CD4-positive, alpha-beta T cell (primary cell): ENCODE measurements at places on chromosomes 1 and 21.

- no peak for DNase-seq
Observed at GRCh38 chr1:219323426-219323825, 149.7 kb downstream of the LYPLAL1 start.

DNA sequence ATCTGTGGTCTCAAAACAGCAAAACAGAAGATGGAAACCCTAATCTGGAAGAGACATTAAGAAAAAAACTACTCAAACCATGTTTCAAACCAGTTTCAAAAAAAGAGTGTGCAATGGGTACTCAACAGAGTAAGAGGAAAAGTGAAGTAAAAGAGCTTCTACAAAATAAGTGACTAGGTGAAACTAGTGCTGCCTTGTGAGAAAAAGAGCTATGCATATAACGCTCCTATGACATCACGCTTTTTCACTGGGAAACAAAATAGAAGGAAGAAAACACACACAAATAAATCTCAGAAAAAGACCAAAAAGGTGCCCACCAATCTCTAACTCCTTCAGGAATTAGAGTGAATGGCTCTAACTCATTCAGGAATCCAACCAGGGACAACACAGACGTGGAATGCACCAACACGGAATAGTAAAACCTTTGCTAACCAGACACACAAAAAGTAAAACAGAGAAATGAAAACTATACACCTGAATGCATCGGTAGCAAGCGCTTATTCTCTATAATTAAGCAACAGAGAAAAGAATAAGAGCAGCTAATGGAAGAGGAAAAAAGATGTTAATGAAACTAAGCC is 1.3 kb downstream of the FOXJ3 start:
- DNase-seq = no peak

DNA sequence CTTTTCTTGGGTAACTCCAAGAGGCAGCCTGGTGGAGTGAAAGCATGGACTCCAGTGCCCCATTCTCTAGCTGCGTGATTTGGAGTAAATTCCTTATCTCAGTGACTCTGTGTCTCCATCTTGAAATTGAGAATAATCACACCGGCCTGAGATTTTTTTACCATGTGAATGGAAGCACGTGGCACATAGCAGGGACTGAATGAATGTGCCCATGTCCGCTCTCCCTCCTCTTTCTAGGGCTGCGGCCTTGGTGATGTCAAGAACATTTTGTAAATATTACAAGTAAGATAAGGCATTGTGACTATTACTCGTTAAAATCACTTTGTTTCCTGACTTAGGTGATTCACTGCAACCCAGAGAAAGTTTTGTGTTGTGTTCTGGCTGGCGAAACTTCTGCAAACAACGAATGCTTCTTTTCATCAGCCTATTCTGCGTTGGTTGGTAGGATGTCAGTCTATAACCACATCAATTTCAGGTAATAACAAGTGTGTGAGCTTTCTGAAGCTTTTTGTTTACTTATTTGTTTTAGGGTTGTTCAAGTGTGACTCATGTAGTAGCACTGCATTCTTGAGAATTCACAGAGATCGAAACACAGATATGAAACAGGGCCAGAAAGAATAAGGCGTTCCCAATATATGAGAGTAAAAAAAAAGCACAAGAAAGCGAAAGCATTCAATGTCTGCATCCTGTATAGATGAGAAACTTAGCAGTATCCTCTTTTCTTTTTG is 135.7 kb upstream of the SLC45A1 start:
- DNase-seq = no peak

GRCh38 chr1:25063591-25064416 is 133.7 kb upstream of the RUNX3 start:
- DNase-seq = no peak

- no peak for DNase-seq
Observed at GRCh38 chr1:36738245-36738644, 255.5 kb upstream of the CSF3R start.

DNA sequence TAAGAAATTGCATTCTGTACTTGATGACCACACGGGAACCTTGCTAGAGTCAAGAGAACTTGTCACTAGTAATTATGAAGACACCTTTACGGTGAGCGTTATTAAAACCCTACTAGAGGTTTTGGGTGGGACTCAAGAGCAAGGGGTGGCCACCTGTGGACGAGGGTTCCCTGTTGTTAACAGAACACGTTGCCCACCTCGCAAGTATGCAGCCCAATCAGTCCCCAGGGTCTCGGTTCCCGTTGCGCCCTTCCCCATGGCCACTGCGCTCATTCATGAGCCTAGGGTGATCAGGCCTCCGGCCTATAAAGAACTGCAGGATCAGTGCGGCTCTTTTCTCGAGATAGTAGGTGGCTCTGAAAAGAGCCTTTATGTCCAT is 30.2 kb upstream of the RNF187 start:
- no peak for DNase-seq

DNA sequence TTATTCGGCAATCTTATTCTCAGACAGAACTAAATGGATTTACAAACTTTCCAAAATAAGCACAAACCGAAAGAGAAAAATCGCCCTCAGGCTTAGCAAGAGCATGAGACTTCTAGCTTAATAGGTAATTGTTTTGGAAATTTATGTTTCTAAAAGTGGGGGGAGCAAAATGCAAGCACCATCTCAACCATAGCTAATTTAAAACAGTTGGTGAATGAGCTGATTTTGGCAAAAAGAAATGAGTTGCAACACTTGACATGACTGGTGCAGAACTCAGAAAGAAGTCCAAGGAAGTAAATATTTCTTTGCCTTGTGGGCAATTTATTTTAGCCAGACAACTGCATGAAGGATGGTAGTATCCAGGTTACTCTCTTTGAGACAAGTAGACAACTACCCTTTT is 71.5 kb upstream of the PTGFR start:
- no peak for DNase-seq

- DNase-seq = no peak
Observed at GRCh38 chr1:93440706-93441105, 7.2 kb upstream of the FNBP1L start.

- no peak for DNase-seq
Observed at GRCh38 chr21:41133874-41134522, 34.0 kb upstream of the BACE2 start.

- DNase-seq = no peak
Observed at GRCh38 chr1:50836117-50836516, 124.0 kb downstream of the FAF1 start.

DNA sequence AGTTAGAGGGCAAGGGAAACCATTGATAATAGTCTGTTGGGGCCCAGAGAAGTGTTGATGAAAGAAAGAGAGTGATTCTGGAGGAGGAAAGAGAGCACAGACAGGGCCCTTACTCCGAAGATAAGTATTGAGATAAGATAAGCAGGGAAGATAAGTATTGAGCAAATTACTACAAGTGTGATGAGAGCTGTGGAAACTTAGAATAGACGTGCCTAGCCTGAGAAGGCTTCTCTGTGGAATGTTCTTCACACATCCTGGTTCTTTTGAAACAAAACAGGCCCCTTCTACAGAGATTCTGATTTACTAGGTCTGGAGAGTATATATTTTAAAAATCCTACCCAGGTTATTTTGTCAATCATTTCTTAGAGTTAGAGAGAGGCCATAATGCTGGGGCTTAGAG is 26.4 kb downstream of the FNBP1L start:
- DNase-seq = no peak

DNA sequence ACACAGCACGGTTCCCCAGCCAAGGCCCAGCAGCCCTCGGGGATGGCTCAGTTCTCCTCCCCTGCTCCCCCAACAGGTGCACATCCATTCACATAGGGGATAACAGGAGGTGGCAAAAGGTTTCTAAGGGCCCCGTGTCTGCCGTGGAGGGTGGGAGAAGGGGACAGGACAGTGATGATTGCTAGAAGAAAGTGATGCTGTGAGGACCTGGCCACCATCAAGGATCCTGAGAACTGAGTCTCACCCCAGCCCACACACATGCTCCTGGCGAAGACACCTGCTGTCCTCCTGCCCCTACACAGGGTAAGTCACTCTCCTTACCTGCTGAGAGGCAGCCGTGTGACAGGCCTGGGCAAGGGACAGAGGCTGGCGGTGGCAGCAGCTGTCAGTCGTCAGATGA is 54.5 kb downstream of the GNG4 start:
- DNase-seq = no peak

- no peak for DNase-seq
Observed at GRCh38 chr21:42509244-42509643, 4.4 kb upstream of the SLC37A1 start.

- DNase-seq = no peak
Observed at GRCh38 chr1:181095763-181096184, 7.3 kb downstream of the IER5 start.

GRCh38 chr1:201883786-201884185 is 4.9 kb upstream of the SHISA4 start:
- DNase-seq = no peak

GRCh38 chr1:46725736-46726108 is 6.8 kb upstream of the EFCAB14 start:
- no peak for DNase-seq

GRCh38 chr1:111732718-111733117 is 6.5 kb downstream of the INKA2 start:
- DNase-seq = no peak

DNA sequence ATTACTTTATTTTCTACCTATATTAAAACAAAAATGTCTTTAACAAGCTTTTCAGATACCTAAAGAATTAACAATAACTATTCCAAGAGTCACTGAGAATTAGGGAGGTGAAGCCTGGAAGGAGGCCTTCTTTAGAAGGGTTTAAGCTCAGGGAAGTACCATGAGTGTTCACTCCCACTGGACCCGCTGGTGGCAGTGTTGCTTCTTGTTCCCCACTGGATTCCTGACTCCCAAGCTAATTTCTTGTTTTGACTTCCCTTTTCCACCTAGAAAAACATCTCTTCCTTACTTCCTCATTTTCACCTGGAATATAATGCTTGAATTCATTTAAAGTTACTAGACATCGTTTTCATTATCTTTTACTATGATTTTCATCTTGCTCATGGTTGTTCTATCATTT is 264.2 kb downstream of the HMCN1 start:
- DNase-seq = no peak

- no peak for DNase-seq
Observed at GRCh38 chr1:147622731-147623130, 47.6 kb downstream of the ACP6 start.

DNA sequence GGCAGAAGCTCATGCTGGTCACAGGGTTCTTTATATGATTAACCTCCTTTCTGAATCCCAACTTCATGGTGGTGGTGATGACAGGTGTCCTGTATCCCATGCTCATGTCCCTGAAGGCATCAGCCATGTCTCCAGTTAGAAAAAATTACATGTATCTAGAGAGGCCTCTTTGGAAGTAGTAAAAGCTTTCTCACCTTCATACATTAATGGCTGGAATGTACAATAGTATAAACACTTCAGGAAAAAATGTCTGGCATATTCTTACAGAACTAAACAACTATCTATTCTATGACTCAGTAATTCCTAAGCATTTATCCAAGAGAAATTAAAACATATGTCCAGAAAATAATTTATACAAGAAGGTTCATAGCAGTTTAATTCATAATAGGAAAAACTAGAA is 34.0 kb downstream of the ADAM30 start:
- no peak for DNase-seq
